ENCODE measurements at places on chromosomes 13 and 19.
A peak's percentile ranks its signal among the peaks of the same experiment; 100 is the strongest.

- DNase-seq = no peak
These were observed 16.2 kb downstream of the FRY start for GRCh38 chr13:32047793-32048192.

GRCh38 chr13:112072534-112073244 lies 5.7 kb downstream of the SOX1 start:
- DNase-seq = no peak

- DNase-seq = no peak
These were observed 1.0 kb downstream of the IFT88 start for GRCh38 chr13:20567881-20568528.

DNA sequence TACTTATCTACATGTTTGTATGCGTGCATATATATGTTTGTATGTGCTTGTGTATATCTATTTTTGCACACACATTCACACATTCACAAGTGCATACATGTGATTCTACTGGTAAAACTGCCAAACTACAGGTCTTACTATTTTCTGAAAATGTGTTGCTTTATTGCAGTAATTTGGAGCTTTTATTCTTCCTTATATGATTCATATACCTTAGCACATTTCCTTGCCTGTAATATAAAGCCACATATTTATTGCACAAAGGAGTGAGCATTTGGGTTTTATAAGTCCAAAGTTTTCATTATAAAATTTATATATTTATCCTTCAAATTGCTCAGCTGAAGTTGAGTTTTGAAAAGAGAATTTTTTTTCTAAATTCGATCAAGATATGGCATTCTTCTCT lies 1120.4 kb upstream of the PCDH9 start:
- no peak for DNase-seq

DNA sequence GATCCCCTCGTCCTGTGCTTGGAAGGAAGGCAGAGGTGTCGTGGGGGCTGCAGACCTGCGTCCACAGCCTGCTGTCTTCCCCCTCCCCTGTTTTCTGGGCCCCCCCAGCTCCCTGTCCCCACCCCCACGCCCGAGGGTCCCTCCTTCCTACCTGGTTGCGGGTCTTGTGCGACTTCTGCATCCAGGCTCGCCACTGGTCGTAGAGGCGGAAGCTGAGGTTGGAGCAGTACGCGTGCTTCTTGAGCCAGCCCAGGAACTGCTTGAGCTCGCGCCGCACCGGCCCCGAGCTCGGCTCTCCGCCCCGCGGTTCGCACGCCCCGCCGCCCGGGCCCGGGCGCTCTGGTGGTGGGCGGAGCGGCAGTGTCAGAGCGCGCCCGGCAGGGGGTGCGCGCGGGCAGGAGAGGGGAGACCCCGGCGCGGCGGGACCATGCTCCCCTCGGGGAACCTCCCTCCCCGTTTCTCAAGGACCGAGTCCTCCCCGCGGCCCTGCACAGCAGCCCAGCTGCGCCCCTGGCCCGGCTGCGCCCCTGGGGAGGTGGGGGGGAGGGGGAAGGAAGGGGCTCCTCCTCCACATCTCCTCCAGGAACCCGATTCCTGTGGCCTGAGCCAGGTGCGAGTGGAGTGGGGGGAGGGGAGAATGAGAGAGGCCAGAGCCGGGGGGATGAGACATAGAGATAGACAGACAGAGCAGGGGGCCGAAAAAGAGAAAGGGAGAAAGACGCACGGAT lies 5.7 kb downstream of the REX1BD start:
- peak; percentile 68 for DNase-seq

- DNase-seq = no peak
These were observed 17.9 kb downstream of the NCAN start for GRCh38 chr19:19229701-19230100.

- DNase-seq = no peak
These were observed at the start of gene OXGR1 for GRCh38 chr13:96994017-96994857. Gene OXGR1 (minus strand): TSS chr13:96994476. CDS start chr13:96987759, 6,717 bp downstream.

DNA sequence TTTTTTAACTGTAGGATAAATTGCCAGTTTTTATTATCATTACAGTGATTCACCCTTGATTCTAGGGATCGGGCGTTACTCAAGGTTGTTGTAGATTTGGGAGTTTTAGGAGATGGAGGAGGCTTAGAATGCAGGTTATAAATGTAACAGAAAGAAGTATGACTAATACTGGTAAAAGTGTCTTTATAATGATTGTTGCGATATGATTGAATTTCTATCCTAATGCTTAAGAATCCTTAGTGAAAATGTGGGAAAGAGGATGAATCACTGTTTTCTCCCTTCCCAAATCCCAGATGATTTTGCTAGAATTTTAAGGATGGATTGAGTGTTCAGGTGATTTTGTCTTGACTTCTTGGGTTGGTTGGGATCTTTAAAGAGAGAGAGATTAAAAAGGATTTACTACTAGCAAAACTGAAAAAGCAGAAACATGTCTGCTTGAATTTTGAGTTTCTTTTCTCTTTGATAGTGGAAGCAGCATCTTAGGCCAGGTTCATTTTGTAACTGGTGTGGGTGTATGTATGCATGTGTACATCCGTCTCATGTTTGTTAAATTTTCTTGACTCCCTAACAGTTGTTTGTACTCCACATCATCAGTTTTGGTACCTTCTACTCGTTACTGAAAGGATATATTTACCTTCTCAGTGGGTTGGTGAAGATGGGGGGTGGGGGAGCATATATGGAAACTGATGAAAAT lies 25.9 kb downstream of the ARHGAP35 start:
- no peak for DNase-seq

GRCh38 chr13:32264407-32264806 lies 50.8 kb downstream of the ZAR1L start:
- no peak for DNase-seq

DNA sequence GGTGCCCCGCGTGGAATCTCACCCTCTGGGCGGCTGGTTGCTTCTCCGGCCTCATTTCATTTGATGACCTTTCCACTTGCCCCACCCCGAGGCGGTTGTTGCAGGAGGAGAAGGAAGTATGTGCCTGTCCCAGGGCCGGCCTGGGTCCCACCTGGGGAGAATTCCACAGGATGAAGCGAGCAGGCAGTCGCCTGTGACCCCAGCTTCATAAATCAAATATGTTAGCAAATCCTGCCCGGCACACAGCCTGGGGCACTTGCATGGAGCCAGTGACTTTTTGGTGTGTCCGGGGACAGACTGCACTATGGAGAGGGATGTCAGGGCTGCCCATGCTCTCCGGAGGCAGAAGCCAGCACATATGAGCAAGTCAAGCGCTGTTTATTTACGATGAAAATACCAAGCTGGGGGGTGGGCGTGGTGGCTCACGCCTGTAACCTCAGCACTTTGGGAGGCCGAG lies 19.7 kb upstream of the ZBTB7A start:
- no peak for DNase-seq

DNA sequence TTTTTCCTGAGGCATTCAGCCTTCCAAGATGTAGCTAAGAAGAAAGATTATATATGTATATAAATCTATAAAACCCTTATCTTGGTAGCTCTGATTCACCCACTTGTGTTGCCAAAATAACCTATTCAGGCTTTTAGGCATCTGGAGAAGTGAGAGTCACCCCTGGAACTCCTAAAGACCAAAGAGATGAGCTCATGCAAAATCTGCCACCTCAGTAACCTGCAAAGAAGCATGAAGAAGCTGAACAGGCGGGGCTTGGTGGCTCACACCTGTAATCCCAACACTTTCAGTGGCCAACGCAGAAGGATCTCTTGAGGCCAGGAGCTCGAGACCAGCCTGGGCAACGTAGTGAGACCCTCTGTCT lies 393.7 kb downstream of the FOXO1 start:
- DNase-seq = no peak
